ENCODE measurements at places on chromosomes 12 and 14. TPM values are rescaled to one million over a fixed set of nuclear protein-coding genes. Genes with fewer than 3 reads are reported as not detected.

Gene FOXM1
- 225 TPM for total RNA-seq

Gene ZNF891
- 2.4 TPM for total RNA-seq

Gene SMCO2
- 1.9 TPM for total RNA-seq

Gene TAS2R8
- total RNA-seq: not detected

Gene WIF1
- not detected for total RNA-seq

Gene FLRT2
- 2.1 TPM for total RNA-seq

Gene PRB2
- total RNA-seq: not detected

Gene ANKRD33
- not detected for total RNA-seq

Gene CLEC4E
- not detected for total RNA-seq

Gene PLEK2
- total RNA-seq: 46.0 TPM

Gene FAM181A
- total RNA-seq: not detected

Gene KRT6A
- total RNA-seq: 55.9 TPM

Gene AACS
- total RNA-seq: 48.5 TPM

Gene MAP3K12
- 14.7 TPM for total RNA-seq

Gene WSCD2
- total RNA-seq: not detected

Gene ADAMTS20
- 1.0 TPM for total RNA-seq

Gene SCYL2
- total RNA-seq: 31.0 TPM
